ENCODE measurements at places on chromosomes 5 and 9.

- peak; percentile 44 for DNase-seq
Measured at GRCh38 chr9:128098297-128099230, 29.0 kb downstream of the PTGES2 start.

GRCh38 chr9:17936365-17936764 lies 357.5 kb downstream of the SH3GL2 start:
- DNase-seq: no peak

DNA sequence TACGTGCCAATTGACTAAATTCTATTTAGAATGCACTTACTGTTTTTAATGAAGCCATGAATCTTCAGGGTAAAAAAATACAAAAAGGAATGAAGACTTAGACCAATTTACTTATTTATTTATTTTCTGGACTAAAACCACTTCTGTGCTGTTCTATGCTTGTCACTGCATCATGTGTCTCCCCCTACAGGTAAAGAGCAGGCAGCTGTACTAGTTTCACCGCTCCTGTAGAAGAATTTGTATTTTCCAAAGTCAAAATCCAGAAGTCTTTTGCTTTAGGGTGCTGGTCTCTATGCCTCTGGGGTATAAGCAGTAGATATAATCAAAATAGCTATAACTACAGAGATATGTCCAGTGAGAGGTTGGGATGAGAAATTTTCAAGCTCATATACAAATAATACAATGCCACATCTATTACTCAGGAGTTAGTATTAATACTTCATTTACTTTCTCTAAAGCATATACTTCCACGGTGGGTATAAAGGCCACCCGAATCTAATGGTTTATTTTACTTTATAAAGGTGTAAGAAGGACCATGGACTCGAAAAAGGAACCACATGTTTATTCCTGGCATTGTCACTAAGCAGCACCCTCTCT lies 591.5 kb downstream of the RAB3C start:
- no peak for DNase-seq

DNA sequence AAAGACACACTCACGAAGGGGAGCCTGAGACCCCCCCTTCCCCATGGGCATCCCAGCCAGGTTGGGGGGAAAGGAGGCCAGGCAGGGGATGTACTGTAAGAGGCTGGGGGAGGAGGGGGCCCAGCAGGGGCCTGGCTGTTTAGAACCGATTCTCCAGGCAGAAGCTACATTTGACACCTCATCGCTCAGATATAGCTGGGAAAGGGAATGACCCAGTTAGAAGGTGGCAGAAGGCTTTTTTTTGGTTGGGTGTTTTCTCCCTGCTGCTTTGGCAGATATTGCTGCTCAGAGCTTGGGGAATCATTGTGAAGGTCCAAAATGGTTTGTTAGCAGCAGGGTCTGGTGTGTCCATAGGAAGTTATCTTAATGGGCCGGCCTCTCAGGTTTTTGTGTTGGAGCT lies 6.0 kb downstream of the CDX1 start:
- DNase-seq: no peak

DNA sequence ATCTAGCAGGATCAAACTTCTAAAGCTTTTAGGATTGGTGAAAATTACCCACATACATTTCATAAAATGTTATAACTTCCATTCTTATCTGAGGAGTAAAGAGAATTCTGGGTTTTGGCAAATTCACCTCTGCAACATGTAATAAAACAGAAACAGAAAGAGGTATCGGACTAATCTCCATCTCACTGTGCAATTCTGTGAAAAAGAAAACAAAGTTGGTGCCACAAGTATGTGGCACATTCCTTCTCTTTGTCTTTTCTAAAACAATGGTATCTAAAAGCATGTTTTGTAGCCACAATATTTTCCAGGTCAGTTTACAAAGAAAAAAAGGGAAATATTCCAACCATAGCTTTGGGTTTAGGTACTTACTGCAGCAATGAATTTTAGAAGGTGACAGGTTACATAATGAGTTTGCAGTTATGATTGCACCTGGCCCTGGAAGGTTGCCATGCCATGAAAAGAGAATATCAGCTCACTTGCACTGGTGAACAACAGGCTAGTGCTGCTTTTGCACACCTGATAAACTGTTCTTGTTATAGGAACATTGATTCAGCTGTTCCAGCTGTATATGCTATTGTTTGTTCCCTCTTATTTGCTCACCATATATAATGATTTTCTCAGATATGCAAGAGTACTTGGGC lies 491.3 kb upstream of the MEF2C start:
- no peak for DNase-seq
